ENCODE measurements at places on chromosomes 1 and 21.

DNA sequence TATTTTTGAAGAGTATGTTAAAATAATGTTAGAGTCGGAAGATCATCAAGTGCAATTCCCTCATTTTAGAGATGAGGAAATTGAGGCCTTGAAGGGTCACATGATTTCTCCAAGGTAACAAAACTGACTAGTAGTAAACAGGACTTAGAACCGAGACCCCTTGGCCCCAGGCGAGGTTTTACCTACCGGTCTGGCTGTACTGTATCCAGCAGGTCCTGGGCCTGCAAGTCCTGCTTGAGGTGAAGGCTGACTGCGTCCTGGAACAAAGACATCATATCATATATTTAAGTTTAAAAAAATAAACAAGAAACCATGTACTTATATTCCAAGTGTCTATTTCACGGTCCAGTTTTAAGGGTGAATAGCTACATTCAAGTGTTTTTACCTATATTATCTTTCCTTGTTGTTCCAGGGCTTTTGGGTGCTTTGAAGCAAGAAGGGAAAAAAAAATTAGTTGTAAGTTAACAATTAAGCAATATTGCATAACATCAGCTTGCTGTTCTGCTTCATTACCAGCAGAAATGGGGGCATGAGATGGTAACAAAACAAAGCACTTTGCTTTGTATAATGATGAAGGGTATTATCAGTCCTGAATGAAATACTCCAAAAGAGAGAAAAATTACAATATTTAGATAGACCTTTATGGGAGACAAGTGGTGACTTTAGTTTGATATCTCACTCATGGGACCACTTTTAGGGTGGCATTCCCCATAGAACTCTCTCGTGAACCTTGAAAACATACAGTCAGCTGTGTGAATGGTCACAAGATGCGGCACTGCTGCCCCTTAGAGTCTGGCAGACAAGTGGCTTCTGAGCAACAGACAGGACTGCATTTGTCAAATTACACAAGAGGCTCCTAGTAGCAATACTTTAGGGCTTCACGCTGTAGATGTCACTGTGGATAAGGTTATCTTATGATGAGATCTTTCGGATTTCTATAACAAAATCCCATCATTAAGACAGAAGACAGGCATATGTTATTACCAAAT is 29.8 kb upstream of the CFAP298 start:
- no peak for DNase-seq

GRCh38 chr1:62794053-62794452 is 10.1 kb downstream of the ATG4C start:
- no peak for DNase-seq

DNA sequence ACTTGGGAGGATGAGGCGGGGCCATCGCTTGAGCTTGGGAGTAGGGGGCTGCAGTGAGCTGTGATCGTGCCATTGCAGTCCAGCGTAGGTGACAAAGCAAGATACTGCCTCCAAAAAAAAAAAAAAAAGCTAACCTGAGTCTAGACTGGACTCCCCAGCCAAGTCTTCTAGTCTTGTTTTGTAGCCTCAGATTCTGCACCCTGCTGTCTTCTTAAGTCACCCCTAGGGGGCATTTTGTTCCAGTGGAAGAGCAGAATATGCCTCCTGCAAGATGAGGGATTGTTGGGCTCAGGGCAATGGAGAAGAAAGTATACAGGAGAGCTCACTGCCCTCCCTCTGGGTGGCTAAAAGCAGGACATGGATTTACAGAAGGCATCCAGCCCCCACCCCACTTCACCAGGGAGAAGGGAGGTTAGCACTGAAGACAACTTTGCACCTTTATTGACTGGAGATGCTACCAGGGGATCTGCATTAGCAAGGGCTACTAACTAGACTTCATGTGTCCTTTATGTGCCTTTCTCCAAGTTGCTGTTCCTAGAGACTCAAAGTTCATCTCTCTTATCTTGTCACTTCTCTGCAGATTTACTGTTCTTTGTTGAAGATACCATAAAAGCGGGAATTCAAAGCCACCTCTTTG is 15.3 kb upstream of the RNF187 start:
- no peak for DNase-seq

- no peak for DNase-seq
Observed at GRCh38 chr21:39984286-39984991, 117.2 kb downstream of the PCP4 start.

DNA sequence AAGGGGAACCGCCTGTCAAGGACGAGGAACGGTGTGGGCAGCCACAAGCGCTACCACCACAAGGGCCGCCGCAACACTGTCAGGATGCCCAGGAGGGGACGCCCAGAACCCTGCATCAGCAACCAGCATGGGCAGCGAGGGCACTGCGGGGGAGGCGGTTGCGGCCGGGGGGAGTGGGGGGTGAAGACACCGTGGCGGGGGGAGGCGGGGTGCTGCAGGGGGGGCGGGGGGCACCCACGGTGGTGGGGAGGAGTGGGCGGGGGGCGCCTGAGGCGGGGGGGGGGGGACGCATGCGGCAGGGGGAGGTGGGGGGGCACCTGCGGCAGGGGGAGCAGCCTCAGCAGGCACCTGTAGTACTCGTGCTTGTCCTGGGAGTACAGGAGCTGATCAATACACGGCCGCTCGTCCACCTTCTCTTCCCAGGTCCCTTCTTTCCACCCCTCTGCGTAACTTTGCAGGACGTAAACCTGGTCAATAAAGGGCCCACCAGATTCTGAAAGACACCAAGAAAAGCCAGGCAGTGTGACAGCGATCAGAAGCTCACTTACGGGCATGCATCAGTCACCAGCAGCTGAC is 4.6 kb downstream of the POFUT2 start:
- DNase-seq, result no peak

GRCh38 chr1:242398351-242398750 is 126.1 kb downstream of the PLD5 start:
- DNase-seq, result no peak

GRCh38 chr1:156295391-156295947 is at the start of gene GLMP:
Gene GLMP, minus strand, starts transcription at chr1:156295679. Its CDS starts 34 bp downstream, at chr1:156295645.
- DNase-seq, result peak; percentile 64

- DNase-seq, result no peak
Observed at GRCh38 chr1:54172614-54173599, 20.1 kb upstream of the CDCP2 start.

- DNase-seq, result no peak
Observed at GRCh38 chr1:150846473-150847146, 29.8 kb downstream of the ARNT start.

- peak; percentile 51 for DNase-seq
Observed at GRCh38 chr1:151992303-151993083, 1.2 kb downstream of the S100A10 start.

DNA sequence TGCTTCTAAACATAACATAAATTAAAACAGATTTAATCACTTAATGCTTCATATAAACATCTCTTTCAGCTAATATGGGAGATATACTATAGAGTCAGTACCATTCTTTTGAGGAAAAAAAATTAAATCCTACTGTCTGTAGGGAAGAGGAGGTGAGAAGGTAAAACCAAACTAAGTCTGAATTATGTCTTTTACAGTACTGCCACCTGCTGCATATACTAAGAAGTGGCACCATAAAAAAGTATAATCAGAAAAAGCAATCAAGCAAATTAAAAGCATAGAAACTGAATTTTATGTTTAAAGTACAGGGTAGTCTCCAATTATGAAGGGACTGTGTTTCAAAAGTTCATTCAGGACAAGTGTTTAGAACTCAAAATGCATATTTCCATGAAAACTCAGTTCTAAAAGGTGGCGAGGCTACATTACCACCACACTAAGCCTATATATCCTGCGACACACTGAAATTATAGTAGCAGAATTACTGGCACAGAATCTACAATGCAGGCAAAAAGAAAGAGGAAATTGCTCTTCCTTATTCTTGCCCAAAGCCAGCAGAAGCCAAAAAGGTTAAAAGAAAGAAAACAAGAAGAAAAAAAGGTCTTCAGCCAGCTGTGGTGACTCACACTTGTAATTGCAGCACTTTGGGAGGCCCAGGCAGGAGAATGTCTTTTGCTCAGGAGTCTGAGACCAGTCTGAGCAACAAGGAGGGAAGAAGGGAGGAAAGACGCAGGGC is 9.0 kb downstream of the NSL1 start:
- DNase-seq, result no peak

- DNase-seq, result no peak
Observed at GRCh38 chr1:3555131-3555920, 56.0 kb downstream of the MEGF6 start.

- no peak for DNase-seq
Observed at GRCh38 chr21:42291003-42291750, 24.0 kb downstream of the TFF3 start.

- DNase-seq, result no peak
Observed at GRCh38 chr1:25641931-25642573, 25.5 kb downstream of the MAN1C1 start.

DNA sequence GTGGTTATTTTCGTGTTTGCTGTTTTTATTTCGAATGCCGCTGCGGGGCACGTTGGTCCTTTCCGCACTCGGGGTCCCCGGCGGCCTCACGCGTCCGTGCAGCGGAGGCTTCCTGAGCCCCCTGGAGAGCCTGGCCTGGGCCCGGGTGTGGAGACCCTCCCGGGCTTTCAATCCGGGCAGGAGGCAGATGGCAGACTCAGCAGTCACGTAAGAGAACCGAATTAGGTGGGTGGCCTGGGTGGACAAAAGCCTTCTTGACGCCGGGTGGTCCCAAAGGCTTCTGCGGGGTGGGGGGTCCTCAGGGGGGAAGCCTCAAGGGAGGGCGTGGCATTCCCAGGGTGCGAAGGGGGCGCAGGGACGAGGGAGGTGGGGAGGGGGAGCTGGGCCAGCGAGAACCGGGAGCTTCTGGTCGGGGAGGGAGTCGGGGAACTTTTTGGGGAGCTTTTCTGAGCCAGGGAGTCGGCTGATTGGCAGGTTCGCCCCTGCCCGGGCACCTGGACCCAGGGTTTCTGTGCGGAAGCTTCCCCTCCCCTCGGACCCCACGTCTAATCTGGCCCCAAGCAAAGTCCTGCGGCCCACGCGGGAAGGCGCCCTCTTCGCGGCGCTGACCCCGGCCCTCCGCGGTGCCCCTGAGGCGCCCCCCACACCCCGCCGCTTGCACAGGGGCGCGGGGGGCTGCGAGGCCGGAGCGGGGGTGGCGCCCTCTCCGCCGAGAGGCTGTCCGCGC is 1.3 kb upstream of the HES4 start:
- no peak for DNase-seq

DNA sequence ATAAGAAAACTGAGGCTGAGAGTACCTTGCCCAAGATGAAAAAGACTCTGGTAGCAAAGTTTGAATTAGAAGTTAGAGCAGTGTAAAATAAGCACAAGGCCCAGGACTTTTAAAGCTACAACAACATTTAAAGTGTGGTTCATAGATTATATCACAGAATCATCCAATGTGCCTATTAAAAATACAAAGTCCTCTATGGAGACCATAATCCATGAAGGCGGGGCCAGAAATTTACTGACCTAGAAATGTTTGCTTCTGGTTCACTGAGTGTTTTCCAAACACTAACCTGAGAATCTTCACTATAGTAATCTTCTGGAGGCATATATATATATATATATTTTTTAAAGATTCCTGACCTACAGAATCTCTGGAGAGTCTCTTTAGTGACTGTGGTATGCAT is 12.3 kb downstream of the DEPDC1 start:
- no peak for DNase-seq

DNA sequence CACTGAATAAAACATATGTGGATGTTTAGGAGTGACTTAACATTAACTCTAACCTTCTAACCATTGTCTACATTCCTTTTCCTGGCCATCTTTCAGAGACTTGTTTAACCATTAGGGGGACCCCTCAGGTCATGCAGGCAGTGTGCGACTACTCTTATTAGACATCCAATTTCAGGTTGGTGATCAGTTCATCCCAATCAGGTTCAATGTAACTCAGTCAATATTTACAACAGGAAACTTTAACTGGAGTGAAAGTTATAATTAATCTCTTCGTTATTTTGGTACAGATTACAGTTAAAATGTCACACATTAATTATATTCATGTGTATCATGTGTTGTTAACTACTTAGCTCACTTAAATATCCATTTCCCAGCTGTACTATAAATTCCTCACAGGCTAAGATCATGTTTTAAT is 68.8 kb upstream of the RGS1 start:
- DNase-seq, result no peak

Measured in activated CD4-positive, alpha-beta T cell treated with anti-CD3 and anti-CD28 coated beads, Interleukin-2, amount 50 U/mL, for 48 hours (primary cell).